ENCODE measurements at places on chromosomes 2 and 18.

DNA sequence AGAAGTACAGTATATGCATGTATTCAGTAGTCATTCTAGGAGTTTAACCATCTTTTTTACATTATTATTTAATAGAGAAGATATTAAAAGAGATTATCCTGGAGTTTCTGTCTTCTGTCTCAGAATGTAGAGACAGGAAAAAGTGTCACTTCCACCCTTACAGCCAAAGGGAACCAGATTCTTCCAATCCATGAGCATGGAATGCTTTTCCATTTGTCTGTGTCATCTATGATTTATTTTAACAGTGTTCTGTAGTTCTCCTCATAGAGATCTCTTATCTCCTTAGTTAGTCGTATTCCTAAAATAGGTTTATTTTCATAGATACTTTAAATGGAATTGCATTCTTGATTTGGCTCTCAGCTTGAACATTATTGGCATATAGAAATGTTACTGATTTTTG is 959.5 kb upstream of the PIK3C3 start:
- no peak for DNase-seq

DNA sequence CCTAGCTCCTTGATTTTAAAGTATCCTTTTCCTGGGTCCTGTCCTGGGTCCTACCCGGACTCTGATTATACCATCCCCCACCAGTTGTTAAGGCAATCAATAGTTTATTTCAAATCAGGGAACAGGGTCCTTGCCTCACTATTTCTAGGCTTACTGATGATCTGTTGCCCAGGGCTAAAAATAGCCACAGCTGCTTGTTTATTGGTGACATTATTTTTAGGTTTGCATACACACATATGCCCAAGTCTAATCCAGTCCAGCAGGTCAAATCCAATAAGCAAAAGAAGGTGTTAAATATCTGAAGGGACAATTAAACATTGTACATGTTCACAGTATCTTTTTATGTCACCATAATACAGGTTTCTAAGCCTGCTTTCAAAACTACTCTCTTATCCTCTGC is 66.0 kb downstream of the RAB10 start:
- no peak for DNase-seq

DNA sequence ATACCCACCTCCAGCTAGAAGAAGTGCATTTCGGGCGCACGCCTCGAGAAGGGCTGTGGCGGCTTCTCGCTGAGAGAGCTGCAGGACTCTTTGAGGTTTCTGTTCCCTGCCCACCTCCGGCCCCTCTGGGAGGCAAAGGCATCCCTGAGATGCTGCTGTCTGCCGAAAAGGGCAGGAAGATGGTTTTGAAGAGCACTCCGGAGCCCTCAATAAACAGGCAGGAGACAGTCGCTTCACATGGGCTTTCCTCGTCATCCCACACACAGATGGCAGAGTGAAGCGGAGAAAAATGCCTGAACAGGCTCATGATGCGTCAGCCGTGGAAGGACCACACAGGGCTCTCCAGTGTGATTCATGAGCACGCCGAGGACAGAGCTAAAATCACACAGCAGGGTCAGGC is 25.4 kb upstream of the GLI2 start:
- DNase-seq = no peak

GRCh38 chr2:145258903-145259579 is 739.1 kb upstream of the ZEB2 start:
- DNase-seq = peak; percentile 94
